ENCODE measurements at places on chromosomes 12 and 14.

DNA sequence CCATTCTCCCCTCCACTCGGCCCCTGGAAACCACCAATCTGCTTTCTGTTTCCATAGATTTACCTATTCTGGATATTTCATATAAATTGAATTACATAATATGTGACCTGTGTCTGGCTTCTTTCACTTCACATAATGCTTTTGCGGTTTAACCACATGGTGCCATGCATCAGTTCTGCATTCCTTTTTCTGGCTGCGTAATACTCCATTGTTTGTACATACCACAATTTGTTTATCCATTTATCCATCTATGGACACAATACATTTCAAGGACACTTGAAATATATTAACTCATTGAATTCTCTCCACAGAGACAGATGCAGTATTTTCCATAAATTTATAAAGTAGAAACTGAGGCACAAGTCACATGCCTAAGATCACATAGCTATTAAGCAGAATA, 110.3 kb upstream of the ETV6 start:
- no peak for DNase-seq

- no peak for DNase-seq
These were observed 11.5 kb downstream of the PSMB5 start for GRCh38 chr14:23023022-23023794.

GRCh38 chr14:68552602-68553001, 240.3 kb downstream of the ZFP36L1 start:
- peak; percentile 63 for DNase-seq

- DNase-seq = no peak
These were observed 222.0 kb downstream of the ANO2 start for GRCh38 chr12:5723071-5723470.

Measured in AG10803 (cell line).